ENCODE measurements at places on chromosomes 7 and 10. TPM values are rescaled to one million over a fixed set of nuclear protein-coding genes. Genes with fewer than 3 reads are reported as not detected.

The MSMB gene
- total RNA-seq = not detected

DNA sequence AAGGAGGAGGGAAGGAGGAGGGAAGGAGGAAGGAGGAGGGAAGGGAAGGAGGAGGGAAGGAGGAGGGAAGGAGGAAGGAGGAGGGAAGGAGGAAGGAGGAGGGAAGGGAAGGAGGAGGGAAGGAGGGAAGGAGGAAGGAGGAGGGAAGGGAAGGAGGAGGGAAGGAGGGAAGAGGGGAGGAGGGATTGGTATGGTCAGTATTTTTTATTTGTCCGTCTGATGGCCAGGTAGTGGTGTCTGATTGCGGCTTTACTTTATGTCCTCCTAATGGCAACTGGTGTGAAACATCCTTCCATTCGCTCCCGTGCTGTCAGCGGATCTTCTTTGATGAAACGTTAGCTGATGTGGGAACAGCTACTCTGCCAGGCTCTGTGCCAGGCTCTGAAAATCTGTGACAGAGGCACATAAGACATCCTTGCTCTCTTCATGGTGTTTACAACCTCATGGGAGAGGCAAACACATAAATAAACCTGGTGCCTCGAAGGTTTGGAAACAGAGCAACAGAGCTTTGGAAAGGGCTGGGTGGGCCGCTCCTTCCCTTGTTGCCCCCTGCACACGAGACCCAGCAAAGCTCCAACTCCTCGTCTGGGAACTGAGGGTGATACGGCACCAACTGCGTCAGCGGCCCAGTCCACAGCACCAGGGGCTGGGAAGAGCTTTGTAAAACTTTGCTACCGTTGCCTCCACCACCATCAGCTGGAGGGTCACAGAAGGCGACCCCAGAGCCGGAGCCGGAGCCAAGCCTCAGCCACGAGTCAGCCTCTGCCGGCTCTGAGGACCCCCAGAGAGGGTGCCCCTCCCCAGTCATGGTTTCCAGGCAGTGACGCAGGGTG, 40.3 kb downstream of the PDGFA start:
- DNase-seq = no peak

The CCL26 gene
- total RNA-seq = not detected

The PTPRZ1 gene
- 6.2 TPM for total RNA-seq

GRCh38 chr7:124351950-124352349, 319.1 kb upstream of the TMEM229A start:
- DNase-seq = no peak

The DOCK1 gene
- total RNA-seq = 115 TPM

GRCh38 chr10:100882671-100883311, 30.0 kb upstream of the SLF2 start:
- no peak for DNase-seq

The ZNF746 gene
- total RNA-seq = 23.7 TPM

The SLC39A12 gene
- total RNA-seq = not detected

GRCh38 chr10:76911184-76911583, 726.4 kb downstream of the KCNMA1 start:
- no peak for DNase-seq

The GALNT17 gene
- not detected for total RNA-seq

DNA sequence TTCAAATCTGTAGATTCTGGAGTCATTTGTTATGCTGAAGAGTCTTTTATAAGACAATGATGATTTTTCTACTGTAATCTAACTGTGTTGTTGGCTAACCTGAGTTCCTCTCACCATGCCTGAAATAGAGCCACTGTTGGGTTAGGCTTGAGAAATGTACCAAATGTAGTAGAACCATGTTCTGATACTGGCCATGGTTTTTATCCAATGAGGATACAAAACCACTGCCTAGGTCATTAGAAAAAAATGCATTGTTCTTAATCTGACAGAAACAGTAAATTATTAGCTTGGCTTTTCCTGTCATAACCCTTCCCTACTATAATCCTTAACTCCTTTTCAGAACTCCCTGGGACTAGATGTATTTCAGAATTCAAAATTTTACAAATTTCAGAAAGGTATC, 86.6 kb downstream of the RAPGEF5 start:
- no peak for DNase-seq

All from mammary epithelial cell (primary cell).